ENCODE measurements at places on chromosomes 5 and 9.

GRCh38 chr5:15500325-15501001 is 483 bp downstream of the FBXL7 start:
- DNase-seq = no peak

DNA sequence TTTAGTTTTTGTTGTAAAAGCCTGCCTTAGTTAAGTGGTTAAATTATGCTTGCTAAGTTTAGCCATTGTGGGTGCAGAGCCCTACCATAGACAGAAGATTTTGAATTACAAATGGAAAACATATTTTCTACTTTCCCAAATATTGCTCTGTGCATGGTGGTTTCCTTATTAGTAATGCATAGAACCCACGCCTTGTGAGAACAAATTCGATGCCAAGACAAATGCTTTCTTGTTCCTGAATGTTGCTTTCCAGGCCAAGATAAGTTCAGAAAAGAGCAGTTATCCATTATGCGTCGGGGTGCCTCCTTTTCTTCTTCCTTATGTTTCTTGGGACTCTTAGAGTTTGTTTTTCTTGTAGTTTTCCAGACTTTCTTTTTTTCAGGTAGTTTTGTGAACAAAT is 31.0 kb upstream of the GARNL3 start:
- no peak for DNase-seq

DNA sequence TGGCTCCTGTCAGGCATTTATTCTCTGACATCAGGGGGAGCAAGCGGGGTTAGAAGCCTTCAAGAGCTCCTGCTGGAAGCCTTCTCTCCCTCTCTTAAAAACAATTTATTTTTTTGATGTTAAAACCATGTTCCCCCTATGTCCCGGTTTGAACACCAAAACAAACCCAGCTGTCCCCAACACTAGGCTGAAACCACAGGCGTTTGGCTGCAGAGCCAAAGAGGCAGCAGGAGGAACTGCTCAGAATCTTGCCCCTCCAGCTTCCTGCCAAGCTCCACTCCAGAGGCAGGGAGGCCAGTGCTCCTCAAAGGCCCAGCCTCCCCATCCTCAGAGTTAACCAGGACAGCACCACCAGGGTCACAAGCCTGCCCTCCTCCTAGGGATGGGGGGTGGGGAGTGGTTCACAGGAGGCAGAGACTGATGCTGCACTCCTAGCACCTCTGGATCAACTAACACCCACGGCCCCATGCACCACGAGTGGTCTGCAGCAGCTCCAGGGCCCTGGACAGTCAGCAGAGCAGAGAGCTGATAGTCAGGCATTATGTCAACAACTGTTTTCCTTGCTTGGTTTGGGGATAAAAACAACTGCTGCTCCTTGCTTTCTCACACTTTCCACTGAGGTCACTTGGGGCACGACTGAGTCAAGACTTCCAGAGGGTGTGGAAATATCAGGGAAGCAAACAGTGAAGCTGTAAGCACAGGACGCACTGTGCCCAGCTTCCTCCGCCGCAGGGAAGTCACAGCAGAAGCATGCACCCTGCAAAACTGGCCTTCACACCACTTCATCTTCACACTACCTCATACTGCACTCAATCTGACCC is 96.5 kb upstream of the ADRA1B start:
- DNase-seq = no peak

DNA sequence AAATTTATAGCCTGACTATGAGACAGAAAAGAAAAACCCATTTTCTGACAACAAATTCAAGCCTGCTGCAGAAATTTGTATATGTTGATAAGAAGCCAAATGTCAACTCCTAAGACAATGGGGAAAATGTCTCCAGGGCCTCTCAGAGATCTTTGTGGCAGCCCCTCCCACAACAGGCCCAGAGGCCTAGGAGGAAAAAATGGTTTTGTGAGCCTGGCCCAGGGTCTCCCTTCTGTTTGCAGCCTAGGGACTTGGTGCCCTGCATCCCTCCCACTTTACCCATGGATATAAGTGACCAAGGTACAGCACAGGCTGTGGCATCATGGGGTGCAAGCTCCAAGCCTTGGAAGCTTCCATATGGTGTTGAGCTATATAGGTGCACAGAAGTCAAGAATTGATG is 740.2 kb downstream of the SEMA5A start:
- DNase-seq = no peak

GRCh38 chr5:125134216-125135081 is 388.0 kb upstream of the ZNF608 start:
- DNase-seq = no peak

GRCh38 chr5:168578006-168578405 is 1.2 kb downstream of the PANK3 start:
- no peak for DNase-seq

DNA sequence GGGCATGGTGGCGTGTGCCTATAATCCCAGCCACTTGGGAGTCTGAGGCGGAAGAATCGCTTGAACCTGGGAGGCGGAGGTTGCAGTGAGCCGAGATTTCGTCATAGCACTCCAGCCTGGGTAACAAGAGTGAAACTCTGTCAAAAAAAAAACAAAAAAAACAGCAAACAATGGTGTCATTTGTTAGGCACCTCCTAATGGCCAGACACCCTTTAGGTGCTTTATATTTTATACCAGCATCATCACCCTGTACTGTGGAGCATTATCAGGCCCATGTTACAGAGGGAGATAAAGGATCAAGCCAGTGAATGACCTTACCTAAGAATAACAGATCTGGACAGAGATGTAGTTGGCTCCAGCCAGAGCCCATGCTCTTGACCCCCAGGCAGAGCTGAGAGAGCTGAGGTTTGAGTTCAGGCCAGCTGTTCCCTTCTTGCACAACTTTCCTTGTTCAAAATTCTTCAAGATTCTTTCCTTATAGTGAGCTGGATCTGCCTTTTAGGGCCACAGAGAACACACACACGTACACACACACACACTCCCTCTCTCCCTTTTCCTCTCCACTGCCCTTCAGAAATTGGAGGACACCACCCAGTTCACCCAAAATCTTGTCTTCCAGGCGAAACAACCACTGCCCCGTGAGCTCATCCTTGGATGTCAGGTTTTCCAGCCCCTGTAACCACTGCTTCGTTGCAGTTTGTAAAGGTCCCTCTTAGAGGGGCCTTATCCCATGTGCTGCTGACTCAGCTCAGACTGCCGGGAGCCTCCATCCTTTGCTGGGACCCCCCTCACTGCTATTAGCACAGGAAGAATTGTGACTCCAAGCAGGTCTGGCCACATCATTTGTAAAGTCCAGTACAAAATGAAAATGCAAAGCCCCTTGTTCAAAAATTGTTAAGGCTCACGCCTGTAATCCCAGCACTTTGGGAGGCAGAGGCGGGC is 10.4 kb upstream of the PTGES start:
- no peak for DNase-seq

- no peak for DNase-seq
These were observed 209.0 kb upstream of the MVB12B start for GRCh38 chr9:126117631-126118030.

DNA sequence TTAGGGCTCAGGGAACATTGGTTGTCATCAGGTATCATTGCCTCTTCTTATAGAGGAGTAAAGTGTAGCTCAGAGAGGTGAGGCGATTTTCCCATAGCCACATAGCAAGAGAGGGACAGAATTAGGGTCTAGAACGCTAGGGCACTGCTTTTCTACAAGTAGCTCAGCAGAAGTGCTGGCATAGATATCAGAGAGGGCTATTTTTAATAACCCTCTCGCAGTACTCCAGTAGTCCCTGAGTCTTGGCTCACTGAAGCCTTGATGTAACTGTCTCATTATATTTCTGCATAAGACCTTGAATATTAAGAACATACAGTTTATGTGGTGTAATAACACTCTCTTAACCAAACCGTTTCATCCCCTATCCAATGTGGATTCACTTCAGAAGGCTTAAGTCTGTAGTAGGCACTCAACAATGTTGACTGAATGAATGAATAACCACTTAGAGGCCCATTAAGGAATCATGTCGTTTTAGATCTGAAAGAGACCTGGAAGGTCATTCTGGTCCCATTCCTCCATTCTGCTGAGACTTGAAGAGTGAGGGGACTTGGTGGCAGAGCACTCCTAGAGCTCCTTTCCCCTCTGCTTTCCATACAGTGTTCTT is 4.7 kb upstream of the FRMPD1 start:
- DNase-seq = no peak

DNA sequence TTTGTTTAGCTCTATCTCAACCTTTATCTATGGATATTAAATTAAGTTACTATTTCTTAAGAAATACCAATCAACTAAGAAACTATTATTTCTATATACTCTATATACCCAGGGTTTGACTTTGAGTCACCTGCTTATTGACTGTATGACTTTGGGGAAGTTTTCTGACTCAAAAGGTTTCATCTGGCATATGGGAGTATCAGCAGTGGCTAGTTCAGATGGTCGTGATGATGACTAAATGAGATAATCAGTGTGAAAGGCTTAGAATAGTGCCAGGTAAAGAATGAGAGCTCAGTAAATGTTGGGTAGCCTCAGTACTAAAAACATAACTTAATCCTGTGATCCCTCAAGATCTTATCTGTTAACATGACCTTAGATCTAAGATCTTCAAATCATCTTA is 179.7 kb upstream of the ISL1 start:
- DNase-seq = no peak

DNA sequence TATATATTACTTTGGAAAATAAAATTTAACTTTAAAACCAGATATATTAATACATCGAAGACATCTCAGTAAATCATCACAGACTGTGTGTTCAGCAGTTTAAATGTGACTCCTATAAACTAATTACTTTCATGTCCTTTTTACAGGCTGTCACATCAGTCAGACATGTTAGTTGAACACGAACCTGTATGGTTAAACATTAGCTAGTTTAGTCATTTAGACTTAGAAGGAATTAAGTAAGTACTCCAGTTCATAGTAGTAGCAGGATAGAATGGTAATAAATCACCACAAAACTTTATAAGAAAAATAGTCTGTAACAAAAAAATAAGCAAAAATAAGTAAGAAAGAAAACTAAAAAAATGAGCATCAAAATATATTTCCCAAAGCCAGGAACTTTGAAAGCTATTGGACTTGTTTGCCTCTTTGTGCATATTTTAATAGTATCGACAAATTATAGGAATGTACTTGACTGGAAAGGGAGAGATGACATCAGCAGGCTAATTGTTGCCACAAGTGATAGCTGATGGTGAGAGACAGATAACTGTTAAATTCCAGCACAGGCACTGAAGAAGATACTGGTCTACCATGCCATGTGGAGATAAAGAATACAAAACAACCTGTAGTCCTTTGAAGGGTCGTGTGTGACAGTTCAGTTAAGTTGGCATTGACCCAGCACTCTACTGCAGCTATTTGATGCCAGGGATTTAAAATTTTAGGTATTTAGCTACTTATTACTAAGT is 83.9 kb downstream of the RIC1 start:
- DNase-seq = no peak

DNA sequence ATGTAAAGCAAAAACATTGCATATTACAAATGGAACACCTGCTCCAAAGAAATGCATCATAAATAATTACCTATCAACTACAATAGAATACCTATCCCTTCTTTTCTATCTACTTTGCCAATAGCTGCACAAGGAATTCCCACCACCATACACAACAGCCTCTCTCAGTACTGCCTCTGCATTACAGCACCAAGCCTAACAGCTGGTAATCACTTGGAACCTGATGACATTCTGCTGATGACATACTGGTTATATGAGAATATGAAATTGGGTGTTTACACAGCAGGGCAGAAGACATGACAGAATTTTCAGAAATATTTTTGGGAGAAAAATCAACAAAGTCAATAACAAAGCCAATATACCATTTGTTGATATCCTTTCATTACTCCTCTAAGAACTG is 43.2 kb downstream of the PSMB7 start:
- DNase-seq = no peak

GRCh38 chr5:133130387-133131118 is 78.7 kb downstream of the HSPA4 start:
- no peak for DNase-seq

GRCh38 chr9:137682428-137683105 is 63.8 kb downstream of the EHMT1 start:
- no peak for DNase-seq

DNA sequence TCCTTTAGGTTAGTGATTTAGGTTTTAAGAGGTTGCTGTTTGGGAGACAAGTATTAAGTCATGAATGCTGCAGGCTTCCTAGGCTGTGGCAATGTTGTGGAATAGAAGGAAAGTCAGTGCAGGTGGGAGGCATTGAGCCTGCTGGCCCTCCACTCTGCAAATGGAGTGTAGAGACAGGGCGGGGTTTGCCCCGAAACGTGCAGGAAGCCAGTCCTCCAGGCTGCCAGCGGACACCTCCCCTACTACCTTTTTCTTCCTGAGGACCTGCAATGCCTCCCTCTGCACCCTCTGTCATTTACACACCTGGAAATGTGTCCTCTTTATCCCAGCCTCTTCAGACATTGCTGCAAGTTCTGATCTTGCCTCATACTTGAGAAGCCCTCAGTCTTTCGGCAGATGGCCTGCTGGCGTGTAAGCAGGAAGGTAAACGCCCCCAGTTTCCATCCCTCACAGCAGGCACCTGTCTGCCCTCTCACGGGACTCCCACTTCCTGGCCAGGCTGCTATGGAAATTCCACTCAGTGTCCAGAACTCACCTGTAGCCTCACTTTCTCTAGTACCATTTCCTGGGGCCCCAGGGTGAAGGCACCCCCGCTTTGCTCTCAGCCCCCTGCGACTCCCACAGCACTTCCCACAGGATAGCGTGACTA is 81.6 kb upstream of the BOD1 start:
- DNase-seq = no peak

GRCh38 chr5:60102961-60103693 is 209.6 kb upstream of the PDE4D start:
- DNase-seq = no peak

GRCh38 chr5:35369965-35370790 is 139.9 kb upstream of the PRLR start:
- no peak for DNase-seq
